M059J (cell line): ENCODE measurements at places on chromosomes 2 and 18.

DNA sequence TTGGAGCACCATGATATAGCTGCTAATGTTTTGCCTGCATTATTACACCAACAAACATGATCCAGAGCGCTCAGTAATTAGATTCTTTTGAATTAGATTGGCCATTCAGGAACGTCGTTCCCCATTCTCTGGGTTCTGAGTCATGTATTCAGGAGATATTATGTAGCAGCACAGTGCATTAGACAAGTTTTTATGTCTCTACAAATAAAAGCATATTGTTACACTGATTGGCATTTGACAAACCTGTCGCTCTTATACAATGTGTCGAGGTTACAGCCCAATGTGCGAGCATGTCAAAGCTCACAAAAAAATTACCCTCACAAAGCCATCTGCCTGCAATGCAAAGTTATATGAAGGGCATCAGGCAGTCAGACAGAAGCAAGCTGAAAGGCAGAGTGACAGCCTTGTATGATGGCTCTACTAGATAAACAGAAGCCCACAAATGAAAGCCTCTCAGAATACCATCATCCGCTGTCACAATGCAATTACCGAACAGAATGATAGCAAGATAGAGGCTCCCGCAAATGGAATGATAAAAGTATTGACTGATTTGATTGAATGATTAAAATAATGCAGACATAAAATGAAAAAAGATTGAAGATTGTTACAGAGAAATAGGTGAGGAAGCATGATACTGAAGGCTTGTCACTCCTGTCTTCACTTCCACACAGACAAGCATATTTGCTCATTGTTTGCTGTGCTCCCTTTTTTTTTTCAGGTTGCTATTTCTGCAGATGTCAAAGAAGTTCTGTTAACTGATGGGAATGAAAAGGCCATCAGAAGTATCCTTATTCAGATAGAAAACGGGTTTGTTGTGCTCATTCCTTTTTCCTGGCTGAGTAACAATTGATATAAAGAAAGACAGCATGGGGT is 234.6 kb upstream of the SIX3 start:
- peak; percentile 5 for DNase-seq

GRCh38 chr2:169771612-169772011 is 27.1 kb upstream of the SSB start:
- DNase-seq, result peak; percentile 6

GRCh38 chr2:201433394-201433995 is 17.8 kb downstream of the TRAK2 start:
- no peak for DNase-seq

GRCh38 chr2:230759481-230760167 is 47.0 kb downstream of the CAB39 start:
- no peak for DNase-seq

- peak; percentile 6 for DNase-seq
Observed at GRCh38 chr18:9366126-9366714, 31.6 kb downstream of the TWSG1 start.

DNA sequence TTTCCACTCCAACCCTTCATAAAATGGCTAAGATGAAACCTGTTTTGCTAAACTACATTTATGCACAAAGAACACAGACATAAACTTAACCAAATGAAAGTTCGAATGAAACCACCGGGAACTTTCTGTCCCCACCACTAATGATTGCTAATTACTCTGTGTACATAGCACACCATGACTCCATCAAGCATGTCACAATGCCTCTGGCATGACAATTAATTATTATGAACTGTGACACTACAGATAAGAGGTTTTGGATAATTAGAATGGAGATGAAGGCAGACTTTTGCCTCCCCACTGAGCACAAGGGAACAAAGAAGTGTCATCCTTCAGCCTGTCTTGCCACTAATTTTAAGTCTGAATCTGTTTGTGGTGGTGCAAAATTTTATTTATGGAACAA is 1.5 kb downstream of the DAPL1 start:
- DNase-seq, result no peak

DNA sequence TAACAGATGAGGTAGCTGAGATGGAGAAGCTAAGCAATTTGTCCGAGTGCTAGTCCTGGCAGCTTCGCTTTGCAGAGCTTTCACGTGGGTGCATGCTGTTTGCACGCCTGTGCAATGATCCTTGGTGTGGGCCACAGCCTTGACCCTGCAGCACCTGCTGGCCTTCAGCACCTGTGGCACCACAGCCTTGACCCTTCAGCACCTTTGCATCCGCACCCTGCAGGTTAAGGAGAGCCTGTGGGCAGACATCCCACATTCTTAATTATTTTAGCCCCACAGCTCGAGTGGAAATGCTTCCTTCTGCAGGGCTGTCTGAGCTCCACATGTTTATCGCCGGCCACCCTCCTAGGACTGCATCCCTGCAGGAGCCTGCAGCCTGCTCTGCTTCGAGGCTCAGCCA is 19.3 kb downstream of the NCK2 start:
- DNase-seq, result no peak

- DNase-seq, result no peak
Observed at GRCh38 chr2:14015113-14015630, 617.3 kb upstream of the LRATD1 start.

DNA sequence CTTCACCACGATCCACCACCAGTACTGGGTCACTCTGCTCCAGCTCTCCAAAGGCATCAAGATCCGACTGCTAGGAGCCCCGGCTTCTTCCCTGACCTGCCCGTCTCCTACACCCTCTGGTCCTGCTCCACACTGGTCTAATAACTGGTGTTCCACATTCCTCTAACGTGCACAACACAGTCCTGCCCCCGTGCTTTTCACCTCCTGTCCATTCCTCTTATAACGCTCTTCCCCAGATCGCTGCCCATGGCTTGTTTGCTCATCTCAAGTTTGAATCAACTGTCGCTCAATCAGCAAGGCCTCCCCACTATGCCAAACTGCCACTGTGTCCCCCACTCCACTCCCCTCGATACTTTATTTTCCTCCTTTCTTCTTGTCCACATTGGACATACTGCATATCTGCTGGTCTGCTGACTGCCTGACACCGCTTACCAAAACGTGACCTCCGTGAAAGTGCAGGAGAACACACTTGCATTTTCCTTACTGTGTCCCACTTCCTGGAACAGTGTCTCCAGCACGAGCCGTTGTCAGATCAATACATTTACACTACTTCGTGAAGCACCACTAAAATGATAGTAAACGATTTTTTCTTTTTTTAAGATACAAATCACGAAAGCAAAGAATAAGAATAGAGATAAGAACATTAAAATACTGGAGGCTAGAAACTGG is 6.5 kb downstream of the HDLBP start:
- DNase-seq, result no peak

DNA sequence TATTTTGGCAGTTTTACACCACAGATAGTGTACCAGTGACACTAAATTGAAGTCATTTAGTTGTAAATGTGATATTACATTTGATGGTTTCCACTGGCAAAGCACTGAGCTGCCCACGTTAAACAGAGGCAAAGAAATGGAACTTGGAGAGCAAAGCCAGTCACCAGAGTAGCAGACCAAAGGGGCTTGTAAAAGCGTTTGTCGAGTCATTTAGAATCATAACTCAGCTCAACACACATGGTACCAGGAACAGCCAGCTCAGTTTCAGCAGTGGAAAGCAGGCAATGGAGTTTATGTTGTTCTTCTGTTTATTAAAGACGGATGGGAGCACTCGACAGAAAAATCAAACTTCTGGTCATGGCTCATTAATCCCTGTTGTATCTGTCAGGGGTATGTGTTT is 91.2 kb downstream of the POU3F3 start:
- DNase-seq, result no peak

- peak; percentile 54 for DNase-seq
Observed at GRCh38 chr2:45649858-45650811, 1.3 kb upstream of the PRKCE start.

- DNase-seq, result peak; percentile 9
Observed at GRCh38 chr2:196719110-196719872, 79.8 kb downstream of the CCDC150 start.

DNA sequence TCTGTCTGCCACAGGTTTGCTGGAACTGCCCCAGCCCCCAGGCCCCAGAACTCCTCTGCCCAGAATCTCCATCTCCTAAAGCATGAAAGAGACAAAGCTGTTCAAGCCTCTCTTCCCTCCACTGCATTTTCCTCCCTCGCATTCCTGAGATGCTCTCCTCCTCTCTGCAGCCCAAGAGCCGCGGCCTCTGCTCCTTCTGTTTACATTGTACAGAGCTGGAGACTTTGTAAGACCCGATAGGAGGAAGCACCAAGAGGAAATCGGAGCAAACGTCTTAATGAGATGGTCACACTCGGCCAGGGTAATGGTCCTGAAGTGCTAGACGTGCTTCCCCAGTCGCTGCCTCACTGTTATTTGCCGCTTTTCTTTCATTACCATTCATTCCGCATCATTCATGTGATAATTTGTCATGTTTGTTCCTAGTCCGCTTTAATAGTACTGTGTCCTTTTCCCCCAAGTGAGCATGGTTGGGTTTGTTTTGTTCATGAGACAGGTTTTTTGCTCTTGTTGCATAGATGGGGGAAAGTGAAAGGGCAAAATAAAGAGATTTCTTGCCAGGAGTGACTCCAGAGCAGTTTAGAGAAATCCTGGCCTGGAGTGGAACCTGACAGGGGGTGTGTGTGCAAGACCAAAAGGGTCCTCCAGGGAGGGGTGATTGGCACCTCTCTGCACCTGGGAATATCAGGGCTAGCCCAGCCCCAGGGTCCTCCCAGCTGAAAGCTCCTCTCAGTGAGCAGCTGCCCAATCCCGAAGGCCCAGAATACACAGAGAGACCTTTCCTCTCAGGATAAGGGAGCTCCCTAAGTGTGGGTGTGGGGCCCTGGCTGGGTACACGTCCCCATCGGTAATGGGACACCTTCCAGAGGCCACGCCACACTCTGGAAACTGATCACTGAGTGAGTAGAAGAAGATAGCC is 44.9 kb upstream of the ID2 start:
- peak; percentile 34 for DNase-seq

DNA sequence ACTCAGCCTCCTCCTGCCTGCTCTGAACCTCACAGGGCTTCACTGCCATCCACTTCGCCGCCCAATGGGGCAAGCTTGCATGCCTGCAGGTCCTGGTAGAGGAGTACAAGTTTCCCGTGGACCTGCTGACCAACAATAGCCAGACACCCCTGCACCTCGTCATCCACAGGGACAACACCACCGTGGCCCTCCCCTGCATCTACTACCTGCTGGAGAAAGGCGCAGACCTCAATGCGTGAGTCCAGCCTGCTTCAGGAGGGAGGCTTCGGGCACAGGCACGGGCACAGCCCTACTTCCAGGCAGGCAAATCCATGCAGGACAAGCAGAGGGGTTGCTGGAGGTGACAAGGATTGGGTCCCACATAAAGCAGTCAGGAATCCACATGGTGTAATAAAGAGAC is 1.2 kb downstream of the ANKRD53 start:
- no peak for DNase-seq

DNA sequence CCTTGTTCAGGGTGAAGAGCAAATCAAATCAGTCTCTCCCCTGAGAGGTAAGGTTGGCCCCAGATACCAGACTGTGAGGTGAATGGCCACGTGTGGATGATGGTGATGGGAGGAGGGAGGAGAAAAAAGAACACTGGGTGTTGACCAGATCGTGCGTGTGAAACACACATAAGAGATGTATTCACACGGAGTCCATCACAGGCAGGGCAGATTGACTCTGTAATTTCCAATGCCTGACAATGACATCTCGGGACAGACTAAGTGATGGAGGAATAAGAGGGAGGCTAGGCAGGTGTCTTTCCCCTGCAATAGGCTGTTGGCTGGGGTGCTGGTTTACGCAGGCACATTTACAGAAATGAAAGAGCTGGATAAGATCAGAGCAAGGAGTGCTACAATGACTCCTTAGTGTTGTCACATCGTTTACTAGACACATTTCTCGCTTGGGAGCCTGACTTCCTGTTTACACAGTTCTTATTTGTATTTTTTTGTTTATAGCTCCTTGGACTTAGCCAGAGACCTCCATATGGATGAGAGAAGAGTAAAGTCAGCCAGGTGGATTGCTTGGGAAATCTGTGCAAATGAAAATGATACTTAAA is 43.1 kb downstream of the CPO start:
- no peak for DNase-seq

DNA sequence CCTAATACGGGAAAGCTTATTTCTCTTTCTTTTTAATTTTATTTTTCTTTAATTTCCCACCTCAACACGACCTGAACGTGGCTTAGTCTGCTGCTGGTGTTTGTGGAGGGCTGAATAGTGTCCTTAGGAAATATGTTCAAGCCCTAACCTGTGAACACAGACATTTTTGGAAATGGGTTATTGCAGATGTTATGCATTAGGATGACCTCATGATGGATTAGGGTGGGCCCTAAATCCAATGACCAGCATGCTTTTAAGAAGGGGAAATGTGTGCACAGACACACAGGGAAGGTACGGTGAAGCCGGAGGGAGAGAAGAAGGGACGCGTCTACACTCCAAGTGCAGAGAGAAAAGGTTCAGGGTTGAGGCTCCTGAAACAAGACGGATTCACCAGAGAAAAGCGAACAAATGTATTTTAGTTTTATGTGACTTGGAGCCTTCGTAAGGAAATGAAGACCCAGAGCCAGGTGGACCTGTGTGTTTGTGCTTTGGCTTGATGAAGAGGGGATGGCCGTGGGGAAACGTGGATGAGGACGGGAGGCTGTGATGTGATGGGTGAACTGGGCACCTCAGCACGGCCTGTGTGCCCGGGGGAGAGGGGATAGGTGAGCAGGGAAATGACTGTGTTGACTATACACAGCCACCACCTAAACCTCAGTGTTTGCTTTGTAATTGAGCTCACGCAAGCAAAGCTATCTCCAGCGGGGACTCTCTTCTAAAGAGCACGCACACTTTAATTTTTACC is 37.5 kb downstream of the RTP5 start:
- DNase-seq, result no peak

- no peak for DNase-seq
Observed at GRCh38 chr2:47598476-47598875, 184.5 kb upstream of the MSH6 start.

- DNase-seq, result peak; percentile 91
Observed at GRCh38 chr2:234451852-234452625, 44.8 kb downstream of the ARL4C start.

DNA sequence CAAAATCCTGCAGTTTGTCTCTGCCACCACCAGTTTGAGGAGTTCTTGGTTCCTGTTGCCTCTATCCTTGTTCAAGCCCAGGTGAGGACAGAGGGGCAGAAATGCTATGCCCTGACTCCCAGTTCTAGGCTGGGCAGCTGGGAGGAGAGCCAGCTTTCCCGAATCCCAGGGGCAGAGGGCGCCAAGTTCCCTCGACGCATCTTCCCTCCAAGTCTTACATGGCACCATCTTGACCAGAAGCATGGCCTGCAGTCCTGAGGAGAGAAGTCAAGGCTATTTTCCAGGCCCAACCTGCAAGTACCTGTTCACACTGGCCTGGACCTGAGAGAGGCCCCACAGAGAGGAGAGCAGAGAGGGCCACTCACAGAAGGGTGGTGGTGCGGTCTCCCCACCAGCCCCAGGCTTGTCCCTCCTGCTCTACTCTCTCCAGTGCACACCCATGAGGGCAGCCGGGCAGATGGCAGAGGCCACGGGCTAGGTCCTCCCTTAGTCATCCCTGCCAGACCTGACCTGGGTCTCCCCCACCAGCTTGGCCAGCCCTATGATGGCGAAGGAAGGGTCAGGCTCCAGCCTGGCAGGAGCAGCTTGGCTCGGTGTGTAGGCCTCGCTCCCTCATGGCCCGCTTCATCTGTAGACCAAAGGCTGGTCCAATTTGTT is 115.7 kb upstream of the MSTN start:
- DNase-seq, result no peak

GRCh38 chr2:70888923-70889715 is 46.6 kb upstream of the ATP6V1B1 start:
- no peak for DNase-seq

- DNase-seq, result no peak
Observed at GRCh38 chr2:10785260-10785659, 27.3 kb downstream of the PDIA6 start.
